Osteoblast (primary cell): ENCODE measurements at places on chromosomes 1 and 21. TPM values are rescaled to one million over a fixed set of nuclear protein-coding genes. Genes with fewer than 3 reads are reported as not detected.

GRCh38 chr1:172323686-172324085, 96.8 kb upstream of the C1orf105 start:
- no peak for DNase-seq

GRCh38 chr21:33026443-33026858, 716 bp downstream of the OLIG2 start:
- DNase-seq: no peak

GRCh38 chr1:55749975-55750627, 534.9 kb upstream of the USP24 start:
- no peak for DNase-seq

DNA sequence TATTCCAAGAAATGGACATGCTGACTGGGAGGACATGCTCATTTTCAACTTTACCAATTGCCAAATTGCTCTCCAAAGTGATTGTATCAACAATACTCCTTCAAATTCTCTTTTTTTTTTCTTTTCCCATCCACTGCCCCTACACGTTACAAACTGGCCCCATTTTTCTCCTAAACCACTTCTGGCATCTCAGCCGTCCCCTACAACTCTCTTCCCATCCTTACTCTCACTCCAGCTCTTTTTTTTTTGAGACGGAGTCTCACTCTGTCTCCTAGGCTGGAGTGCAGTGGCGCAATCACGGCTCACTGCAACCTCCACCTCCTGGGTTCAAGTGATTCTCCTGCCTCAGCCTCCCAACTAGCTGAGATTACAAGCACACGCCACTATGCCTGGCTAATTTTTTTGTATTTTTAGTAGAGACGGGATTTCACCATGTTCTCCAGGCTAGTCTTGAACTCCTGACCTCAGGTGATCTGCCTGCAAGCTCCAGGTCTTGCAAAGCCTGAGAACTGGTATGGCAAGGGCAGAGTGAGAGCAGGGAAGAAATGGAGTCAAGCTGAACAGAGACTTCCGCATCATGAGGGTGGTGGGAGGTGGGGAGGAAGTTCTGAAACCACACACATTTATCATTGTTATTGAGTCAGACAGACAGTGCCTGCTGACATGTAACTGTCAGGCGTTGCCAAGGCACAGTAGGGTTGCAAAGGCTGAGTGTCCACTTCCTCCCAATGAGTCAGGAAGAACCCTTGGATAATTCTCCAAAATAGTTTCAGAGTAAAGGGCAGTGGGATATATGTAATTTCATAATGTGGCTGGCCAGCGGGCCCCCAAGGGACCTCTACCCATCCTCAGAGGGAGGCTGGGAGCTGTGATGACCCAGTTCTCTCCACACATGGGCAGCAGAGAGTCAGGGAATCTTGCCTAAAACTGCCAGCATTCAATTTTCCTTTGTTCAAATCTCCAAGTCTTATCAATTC, 17.4 kb downstream of the CELA3A start:
- DNase-seq: peak; percentile 95

GRCh38 chr1:31651089-31651420, 6.4 kb upstream of the PEF1 start:
- DNase-seq: peak; percentile 72

- no peak for DNase-seq
Measured at GRCh38 chr1:179310291-179310690, 16.7 kb downstream of the SOAT1 start.

- DNase-seq: no peak
Measured at GRCh38 chr1:56709269-56709880, 64.3 kb downstream of the PRKAA2 start.

DNA sequence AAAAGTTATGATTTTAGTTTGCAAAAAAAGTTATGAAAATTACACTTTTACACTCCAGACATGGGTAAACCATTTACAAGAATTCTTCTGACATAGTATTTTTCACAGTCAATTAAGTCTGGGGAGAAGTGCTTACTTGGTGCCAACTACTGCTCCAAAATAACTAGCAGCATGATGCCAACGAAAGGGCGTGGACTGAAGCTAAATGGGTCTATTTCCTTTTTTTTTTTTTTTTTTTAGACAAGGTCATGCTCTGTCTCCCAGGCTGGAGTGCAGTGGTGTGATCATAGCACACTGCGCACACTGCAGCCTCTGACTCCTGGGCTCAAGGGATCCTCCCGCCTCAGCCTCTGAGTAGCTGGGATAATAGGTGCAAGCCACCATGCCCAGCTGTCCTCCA, 43.2 kb downstream of the FMO4 start:
- DNase-seq: no peak

DNA sequence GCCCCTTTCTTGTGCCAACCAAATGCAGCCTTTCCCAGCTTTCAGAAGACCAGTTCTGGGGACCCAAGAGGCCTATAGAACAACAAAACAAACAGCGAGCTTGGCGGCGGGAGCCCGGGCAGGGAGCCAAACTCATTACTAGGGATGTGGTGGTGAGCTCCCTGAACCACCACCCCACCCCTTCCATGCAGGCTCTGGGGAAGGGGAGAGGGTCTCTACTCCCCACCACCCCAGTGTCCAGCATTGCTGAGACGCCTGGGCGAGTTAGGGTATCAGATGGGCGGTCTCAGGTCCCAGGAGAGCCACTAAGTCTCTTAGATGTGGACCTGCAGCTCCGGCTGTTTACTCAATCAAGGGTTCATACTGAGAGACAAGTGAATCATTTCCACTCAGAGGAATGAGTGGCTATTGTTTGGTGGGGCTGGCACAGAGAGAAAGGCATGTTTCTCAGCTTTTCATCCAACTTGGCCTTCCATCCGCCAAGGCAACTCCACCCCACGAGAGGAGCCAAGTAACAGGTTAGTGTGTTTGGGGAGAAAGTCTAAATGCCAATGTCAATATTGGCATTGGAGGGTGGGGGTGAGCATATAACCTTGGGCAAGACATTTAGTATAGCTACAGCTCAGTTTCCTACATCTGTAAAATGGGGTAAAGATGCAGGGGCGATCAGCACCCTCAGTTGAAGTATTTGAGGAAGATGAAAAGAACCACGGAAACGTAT, 40.9 kb downstream of the PLXNA2 start:
- DNase-seq: no peak

- DNase-seq: peak; percentile 55
Measured at GRCh38 chr1:27153549-27153886, 1.4 kb downstream of the SLC9A1 start.

DNA sequence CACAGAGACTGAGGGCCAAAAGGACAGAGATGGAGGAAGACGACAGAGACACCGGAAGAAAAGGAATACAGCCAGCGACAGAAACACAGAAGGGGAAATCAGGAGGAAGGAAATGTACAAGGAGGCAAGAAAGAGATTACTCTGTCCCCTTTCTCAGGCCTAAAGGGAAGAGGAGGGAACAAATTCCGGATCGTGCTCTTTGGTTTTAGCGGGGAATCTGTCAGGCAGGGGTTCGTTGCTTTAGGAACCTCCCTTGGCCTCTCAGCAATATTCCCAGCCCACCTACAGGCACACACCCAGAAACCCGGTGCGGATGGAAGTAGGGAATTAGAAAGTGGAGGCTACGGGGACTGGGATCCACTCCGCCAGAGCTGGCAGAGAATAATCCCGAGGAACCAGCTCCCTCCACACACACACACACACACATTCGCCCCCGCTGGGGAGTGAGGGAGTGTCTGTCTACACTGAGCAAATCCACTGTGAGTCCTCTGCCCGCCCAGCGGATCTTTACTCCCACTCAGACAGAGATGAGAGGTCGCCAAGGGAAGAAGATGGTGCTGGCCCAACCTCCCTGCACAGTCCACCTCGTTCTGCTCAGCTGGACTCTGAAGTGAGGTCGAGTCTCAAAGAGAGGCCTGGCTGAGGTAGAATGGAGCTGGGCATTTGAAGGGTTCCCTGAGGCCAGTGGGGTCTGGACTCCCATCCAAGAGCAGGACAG, 5.7 kb downstream of the TAL1 start:
- peak; percentile 80 for DNase-seq

- no peak for DNase-seq
Measured at GRCh38 chr21:19350286-19350685, 946.7 kb upstream of the TMPRSS15 start.

DNA sequence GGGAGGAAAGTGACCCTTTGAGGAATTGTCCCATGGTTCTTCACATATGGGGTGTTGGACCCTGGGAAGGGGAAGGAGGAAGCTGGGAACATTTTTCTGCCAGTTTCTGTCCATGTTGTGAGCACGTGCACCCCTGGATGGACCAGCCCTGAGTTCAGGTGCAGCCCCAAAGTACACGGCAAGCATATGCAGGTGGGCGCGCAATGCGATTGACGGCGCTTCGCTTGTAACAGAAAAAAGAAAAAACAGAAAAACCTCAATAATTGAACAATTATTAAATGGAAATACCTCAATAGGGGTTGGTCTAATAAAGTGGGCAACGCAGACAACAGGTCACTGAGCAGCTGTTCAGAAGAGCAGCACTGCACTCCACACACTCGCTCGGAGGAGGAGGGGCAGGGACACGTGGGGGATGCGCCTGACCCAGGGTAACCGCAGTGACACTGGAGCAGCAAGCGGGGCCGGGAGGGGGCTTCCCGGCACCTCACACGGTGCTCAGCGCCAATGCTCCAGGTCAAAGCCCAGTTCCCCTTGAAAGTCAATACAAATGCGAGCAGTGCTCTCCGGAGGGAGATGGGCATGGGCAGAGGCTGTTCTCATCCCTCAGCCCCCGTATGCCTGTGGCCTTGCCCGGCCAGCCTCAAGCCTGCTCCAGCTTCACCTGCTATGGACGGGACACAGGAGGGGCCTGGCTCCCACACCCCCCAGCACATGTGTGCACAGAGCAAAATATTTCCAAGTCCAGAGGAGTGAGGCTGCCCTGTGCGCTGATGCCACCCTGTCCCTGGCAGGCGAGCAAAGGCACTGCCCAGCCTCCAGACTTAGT, 6.6 kb upstream of the ACTRT2 start:
- peak; percentile 78 for DNase-seq

DNA sequence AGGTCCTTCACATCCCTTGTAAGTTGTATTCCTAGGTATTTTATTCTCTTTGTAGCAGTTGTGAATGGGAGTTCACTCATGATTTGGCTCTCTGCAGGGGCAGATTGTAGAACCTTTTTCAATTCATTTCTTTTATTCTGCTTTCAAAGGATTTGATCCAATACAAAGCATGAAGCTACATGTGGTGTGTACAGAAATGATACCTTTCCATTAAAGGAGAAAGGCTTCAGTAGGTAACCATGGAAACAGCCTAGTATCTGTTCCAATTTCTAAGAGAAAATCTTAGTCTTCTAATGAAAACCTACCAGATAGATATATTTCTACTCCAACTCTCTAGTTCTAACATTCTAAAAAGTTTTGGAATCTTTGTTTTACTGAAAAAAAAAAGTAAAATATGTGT, 105.0 kb downstream of the SYT14 start:
- no peak for DNase-seq

DNA sequence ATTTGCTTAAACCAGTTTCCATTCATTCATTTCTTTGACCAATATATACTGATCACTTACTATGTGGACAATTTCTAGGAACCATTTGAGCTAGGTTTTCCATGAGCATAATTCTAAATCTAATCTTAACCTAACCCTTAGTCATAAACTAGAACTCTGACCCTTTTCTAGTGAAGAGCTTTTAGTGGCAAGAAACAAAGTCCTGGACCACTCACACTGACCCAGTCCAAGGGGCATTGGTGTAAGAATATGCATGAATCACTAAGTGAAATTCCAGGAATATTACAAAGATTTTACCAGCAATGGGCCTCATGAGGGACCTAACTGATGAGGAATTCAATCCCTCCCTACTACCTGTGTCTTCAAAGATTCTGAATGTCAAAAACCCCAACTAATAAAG, 40.6 kb upstream of the SLC2A1 start:
- peak; percentile 65 for DNase-seq

GRCh38 chr1:40312238-40313205, 4.6 kb downstream of the COL9A2 start:
- peak; percentile 60 for DNase-seq

- no peak for DNase-seq
Measured at GRCh38 chr1:209858561-209859103, 30.9 kb downstream of the UTP25 start.

- peak; percentile 32 for DNase-seq
Measured at GRCh38 chr1:208807446-208808127, 563.4 kb upstream of the PLXNA2 start.

DNA sequence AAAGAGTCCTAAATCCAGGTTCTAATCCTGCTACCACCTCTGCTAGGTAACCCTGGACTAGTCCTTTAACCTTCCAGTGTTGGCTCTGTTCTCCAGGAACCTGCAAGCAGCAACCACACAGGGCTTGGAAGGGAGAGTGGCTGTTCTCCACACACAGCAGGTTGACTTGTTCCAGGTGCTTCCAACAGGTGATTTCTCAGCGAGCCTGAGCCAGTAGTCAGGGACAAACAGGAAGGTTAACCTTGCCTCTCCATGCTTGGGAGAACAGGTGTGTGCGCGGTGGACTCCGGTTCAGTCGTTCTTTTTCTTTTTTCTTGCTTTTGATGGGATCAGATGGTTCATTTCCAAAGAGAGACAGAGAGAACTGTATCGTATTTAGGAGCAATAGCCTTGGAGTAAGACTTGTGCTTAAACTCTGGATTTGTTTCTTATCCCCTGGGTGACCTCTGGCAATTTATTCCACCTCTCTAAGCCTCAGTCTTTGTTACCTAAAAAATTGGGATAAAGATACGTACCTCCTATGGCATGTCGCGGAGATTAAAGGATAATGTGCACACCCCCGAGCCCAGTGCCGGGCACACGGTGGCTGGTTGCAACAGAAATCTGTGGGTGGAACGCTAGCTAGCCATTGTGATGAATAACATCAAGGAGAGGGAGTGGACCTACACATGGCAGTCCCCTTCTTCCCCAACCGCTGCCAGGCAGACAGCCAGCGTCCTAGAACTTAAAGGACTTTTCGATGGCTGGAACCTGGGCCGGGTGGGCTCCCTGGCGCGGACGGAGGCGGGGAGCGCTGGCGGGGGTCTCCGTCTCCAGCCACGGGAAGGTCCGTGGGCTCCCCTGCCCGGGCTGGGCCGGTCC, 583 bp upstream of the CACHD1 start:
- DNase-seq: peak; percentile 85

Gene PANK4
- total RNA-seq: 15.2 and 18.6 TPM in 2 replicates

Gene DNALI1
- total RNA-seq: 6.5 and 7.2 TPM in 2 replicates

Gene ESRRG
- under 0.01 TPM in 1 of 2 replicates, not detected in the other for total RNA-seq

Gene OR2M3
- not detected in 2 replicates for total RNA-seq

Gene FAM177B
- not detected in 2 replicates for total RNA-seq

Gene CCDC27
- total RNA-seq: not detected in 2 replicates

Gene PROK1
- total RNA-seq: not detected in 2 replicates

Gene PEX19
- total RNA-seq: 38.0 and 43.3 TPM in 2 replicates
